ENCODE measurements at places on chromosomes 1 and 21.

- no peak for DNase-seq
These were observed 39.4 kb upstream of the FAM131C start for GRCh38 chr1:16112596-16113555.

DNA sequence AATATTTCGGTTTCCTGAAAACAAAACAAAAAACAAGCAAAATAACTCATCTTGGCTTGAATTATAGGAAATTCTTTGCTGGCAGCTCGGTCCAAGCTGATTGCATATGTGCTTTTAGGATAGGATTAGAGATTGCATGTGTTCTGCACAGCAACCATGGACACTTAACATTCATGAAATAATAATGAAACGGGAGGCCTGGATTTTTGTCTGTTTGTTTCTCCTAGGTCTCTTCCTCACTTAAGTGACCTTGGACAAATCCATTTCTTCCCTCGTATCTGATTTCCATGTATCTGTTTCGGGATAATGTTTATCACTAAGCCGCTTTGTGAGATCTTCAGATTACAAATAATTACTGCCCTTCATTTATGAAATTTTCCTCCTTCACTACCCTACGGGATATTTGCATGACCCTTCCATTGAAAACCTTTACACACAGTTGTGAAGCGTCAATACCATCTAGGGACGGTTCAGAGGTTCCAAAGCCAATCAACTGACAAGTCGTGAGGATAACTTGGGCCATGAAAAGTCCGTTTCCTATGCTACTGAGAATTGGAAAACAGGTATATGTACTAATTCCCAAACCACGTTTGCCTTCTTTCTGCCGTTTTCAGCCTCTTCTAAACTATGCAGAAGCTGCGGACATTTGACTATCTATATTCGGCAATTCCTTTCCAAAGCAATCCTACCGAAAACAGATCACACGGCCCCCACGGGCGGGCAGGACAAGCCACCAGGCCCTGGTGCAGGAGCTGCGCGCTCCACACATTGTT is 1.3 kb upstream of the H3-3A start:
- peak; percentile 19 for DNase-seq

GRCh38 chr1:194658090-194658439 is 1471.7 kb upstream of the B3GALT2 start:
- DNase-seq, result peak; percentile 62

- no peak for DNase-seq
These were observed 277.6 kb downstream of the PBX1 start for GRCh38 chr1:164836614-164837018.

- no peak for DNase-seq
These were observed 1.4 kb downstream of the LRRN2 start for GRCh38 chr1:204684206-204684570.

GRCh38 chr1:185610954-185611353 is 123.2 kb upstream of the HMCN1 start:
- no peak for DNase-seq

- DNase-seq, result no peak
These were observed 184.6 kb downstream of the KCNT2 start for GRCh38 chr1:196423612-196424011.

- no peak for DNase-seq
These were observed 65.1 kb downstream of the RAVER2 start for GRCh38 chr1:64810001-64810400.

DNA sequence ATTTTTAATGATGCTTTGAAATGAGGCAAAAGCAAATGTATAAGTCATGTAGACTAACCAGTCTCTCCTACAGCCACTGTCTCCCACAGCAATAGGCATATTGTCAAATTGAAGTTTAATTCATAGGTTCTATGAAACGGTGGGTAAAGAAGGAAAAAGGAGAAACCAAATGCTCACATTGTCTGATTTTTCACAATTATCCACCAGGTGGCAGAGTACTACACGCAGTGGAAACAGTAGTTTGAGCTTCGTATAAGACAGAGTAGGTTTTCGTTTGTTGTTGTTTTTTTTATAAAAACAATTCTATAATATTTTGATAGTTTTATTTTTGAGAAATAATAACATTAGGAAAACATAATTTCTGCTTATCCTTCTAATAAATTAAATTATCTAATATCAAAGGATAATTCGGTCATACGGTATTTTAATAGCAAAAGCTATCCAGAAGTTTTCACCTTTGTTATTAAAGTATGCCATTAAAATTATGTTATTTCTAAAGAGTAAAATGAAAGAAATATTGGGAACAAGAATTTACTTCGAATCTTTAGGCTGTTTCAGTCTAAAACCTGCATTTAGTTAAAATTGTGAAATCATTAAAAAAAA is 39.1 kb downstream of the TYW3 start:
- peak; percentile 45 for DNase-seq

DNA sequence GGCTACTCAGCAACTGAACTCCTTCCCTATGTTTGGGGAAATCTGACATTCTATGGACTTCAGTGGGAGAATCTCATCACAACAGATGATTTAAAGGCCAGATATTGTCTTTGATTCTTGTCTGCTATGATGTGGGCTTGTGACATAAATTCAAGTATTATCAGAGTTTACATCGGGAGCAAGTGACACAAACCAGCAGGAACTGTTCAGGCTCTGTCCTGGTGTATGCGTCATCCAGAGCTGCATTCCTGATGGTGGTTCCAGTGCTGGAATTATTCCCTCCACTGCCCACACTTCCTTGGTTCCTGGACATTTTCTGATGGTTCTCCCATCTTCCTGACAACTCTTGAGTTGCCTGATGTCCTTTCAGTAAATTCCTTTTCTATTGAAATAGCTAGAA is 10.8 kb upstream of the LSM10 start:
- DNase-seq, result peak; percentile 56

- peak; percentile 49 for DNase-seq
These were observed 13.6 kb downstream of the FHAD1 start for GRCh38 chr1:15260418-15261154.

DNA sequence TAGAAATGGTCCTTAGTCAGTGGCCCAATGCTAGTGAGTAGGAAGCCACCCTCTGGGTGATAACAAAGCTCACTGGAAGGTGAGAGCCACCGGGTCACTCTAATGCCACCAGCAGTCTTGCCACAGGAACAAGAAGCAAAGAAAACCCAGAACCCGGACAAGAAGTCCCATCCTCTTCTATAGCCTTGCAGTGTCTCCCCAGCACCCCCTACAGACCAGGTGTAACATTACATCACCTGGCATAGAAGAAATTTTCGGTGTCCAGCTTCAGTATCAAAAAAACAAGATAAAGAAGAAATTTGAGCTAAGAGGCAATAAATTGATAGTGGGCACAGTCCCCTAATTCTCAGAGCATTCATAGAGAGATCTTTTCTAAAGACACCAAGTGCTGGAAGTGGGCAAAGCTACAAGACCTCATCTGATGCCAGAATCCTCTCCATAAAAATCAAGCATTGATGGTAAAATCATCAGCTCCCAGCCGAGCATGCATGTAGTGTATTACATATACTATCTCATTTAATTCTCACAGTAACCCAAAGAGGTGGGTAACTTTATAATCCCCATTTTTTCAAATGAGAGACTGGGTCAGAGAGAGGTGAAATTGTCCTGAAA is 491.0 kb downstream of the MATN1 start:
- peak; percentile 11 for DNase-seq

- no peak for DNase-seq
These were observed 3.3 kb upstream of the OLIG2 start for GRCh38 chr21:33022489-33022827.

- no peak for DNase-seq
These were observed 171.2 kb downstream of the SEC16B start for GRCh38 chr1:177798614-177799013.

DNA sequence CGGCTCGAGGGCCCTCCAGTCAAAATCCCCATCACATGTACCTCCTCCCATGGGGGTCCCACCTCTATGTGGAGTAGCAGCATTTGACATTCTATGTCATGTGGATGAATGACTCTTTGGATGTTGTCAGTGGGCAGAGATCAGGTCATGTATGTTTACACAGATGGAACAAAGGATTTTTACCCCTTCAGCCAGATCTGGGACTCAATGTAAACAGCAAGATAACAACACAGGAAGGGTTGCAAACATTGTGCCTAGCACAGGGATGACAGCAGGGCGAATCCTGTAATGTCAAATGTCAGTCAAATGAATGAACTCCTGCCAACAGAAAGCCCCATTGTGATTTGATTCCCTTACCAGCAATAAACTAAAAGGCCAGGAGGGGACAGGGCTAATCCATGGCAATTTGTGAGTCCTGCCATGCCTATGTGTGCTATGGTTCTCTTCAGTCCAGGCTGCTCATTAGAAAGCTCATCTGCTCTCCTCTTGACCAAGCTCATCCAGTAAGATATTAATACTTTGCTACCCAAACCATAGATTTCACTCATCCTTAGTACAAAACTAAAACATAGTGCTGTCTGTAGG is 60.3 kb downstream of the PGBD5 start:
- DNase-seq, result peak; percentile 14

- DNase-seq, result no peak
These were observed 697 bp downstream of the SLC22A15 start for GRCh38 chr1:115976921-115977498.

GRCh38 chr1:19405761-19406487 is 79.4 kb downstream of the CAPZB start:
- DNase-seq, result no peak

- DNase-seq, result no peak
These were observed 50.7 kb upstream of the VWA5B1 start for GRCh38 chr1:20240012-20240411.

GRCh38 chr1:35506960-35507912 is 50.0 kb downstream of the KIAA0319L start:
- no peak for DNase-seq
